ENCODE measurements at places on chromosomes 7 and 10.

GRCh38 chr10:114970515-114970914 is 32.5 kb downstream of the TRUB1 start:
- peak overlapping the region; percentile 35 for H3K27ac ChIP-seq
- H3K4me3 ChIP-seq, result no peak overlapping the region
- no peaks in the 10 kb centered on the region for H3K36me3 ChIP-seq
- DNase-seq, result no peak

DNA sequence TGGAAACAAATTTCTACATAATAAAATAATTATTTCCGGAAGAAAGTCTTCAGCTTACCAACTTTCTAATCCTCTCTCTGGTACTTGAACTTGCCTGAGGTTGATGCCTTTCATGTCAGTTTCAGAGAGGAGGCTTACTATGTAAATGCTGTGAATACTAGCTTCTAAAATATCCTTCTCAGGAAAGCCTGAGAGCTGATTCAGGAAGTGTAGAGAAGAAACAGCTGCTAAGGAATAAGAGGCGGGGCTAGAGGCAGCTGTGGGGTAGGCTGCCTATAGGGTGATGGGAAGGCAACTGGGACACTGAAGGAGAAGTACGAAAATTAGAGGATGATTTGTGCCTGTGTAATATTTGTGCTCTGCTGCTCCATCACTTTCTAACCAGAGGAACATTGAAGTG is 69.3 kb downstream of the AVL9 start:
- no peaks in the 10 kb centered on the region for H3K4me1 ChIP-seq
- no peaks in the 10 kb centered on the region for H3K36me3 ChIP-seq
- H3K27me3 ChIP-seq, result no peaks in the 10 kb centered on the region
- H3K27ac ChIP-seq, result no peak overlapping the region
- DNase-seq, result no peak

DNA sequence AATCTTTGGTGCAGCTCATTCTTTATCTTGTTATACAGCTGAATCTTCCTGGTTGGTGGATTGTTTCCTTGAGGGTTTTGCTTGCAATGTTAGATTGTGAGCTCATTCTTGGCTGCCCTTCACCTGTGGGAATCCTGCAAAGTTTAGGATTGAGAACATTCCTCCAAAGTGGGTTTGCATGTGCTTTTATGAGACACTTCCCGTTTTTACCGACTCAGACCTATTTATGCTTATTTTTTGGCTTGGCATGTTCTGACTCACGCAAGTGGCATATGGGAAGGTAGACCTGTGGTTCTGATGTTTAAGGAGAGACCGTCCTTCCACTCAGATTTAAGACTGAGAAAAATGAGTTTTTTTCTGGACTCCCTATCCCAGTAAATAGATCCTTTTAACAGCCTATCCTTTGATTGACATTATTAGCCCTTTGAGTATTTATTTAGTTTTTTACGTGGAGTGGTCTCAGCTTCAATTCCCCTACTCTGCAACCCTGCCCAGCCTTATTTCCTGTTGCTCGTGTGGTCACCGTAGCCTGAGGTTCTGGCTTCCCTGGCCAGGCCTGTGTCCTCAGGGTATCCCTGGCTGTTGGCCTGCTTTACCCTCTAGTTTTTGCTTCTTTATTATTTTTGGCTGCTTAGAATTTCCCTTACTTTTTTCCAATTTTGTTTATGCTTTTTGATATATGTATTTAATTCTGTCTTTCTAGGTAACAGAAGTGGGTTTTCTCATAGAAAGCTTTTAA is 13.4 kb upstream of the PRF1 start:
- no peak overlapping the region for H3K27ac ChIP-seq
- DNase-seq, result no peak
- no peaks in the 10 kb centered on the region for H3K4me1 ChIP-seq
- no peak overlapping the region for H3K4me3 ChIP-seq
- H3K27me3 ChIP-seq, result no peaks in the 10 kb centered on the region

DNA sequence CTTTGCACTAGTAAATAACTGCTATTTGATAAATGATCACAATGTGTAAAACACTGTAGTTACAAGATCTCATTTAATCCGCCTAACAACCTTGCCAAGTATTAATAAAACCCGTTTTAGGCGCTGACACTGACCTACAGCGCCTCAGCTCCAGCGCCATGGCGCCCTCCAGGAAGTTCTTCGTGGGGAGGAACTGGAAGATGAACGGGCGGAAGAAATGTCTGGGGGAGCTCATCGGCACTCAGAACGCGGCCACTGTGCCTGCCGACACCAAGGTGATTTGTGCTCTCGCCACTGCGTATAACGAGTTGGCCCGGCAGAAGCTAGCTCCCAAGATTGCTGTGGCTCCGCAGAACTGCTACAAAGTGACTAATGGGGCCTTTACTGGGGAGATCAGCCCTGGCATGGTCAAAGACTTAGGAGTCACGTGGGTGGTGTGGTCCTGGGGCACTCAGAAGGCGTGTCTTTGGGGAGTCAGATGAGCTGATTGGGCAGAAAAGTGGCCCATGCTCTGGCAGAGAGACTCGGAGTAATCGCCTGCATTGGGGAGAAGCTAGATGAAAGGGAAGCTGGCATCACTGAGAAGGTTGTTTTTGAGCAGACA is 1.1 kb upstream of the TNPO3 start:
- DNase-seq, result no peak
- H3K36me3 ChIP-seq, result no peaks in the 10 kb centered on the region
- H3K4me1 ChIP-seq, result no peaks in the 10 kb centered on the region
- peak overlapping the region; percentile 83 for H3K4me3 ChIP-seq
- H3K27me3 ChIP-seq, result no peaks in the 10 kb centered on the region

- no peaks in the 10 kb centered on the region for H3K27me3 ChIP-seq
- no peak for DNase-seq
- no peak overlapping the region for H3K27ac ChIP-seq
- H3K4me3 ChIP-seq, result no peak overlapping the region
- H3K36me3 ChIP-seq, result no peaks in the 10 kb centered on the region
These were observed 17.3 kb upstream of the HBP1 start for GRCh38 chr7:107151538-107151937.

GRCh38 chr10:16954280-16955030 is 137.2 kb upstream of the RSU1 start:
- no peak overlapping the region for H3K27ac ChIP-seq
- H3K4me3 ChIP-seq, result no peak overlapping the region
- H3K36me3 ChIP-seq, result no peaks in the 10 kb centered on the region
- no peak for DNase-seq
- H3K4me1 ChIP-seq, result no peaks in the 10 kb centered on the region
- H3K27me3 ChIP-seq, result no peaks in the 10 kb centered on the region

DNA sequence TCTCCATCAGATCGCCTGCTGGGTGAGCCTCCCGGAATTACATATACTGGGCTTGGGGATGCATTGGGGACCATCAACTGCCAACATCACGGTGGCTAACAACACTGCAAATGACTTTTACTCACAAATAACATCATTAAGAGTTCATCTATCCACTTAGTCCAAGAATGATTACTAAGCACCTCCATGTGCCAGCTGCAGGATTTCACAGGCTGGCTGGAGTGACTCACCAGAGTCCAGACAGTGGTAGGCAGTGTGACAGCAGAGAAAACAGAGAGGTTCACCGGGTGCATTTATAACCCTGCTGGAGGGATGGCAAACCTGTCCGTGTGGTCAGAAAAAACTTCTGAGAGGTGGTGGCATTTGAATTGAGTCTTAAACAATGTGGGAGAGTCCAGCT is 3.2 kb upstream of the IGFBP3 start:
- H3K36me3 ChIP-seq, result no peaks in the 10 kb centered on the region
- peak overlapping the region; percentile 0 for H3K27ac ChIP-seq
- H3K4me3 ChIP-seq, result no peak overlapping the region

DNA sequence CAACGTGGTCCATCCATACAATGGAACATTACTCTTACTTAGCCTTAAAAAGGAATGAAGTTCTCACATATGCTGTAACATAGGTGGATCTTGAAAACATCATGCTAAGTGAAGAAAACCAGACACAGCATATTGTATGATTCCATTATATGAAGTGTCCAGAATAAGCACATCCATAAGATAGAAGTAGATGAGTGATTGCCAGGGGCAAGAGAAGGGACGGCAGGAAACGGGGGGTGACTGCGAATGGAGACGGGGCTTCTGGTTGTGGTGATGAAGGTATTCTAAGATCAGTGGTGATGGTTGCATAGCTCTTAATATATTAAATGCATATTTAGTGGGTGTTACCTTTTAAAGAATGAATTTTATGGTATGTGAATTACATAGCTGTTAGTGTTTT is 29.8 kb downstream of the UBE3C start:
- no peak for DNase-seq
- H3K27me3 ChIP-seq, result no peaks in the 10 kb centered on the region
- no peaks in the 10 kb centered on the region for H3K36me3 ChIP-seq
- H3K4me3 ChIP-seq, result no peak overlapping the region
- no peak overlapping the region for H3K27ac ChIP-seq

- no peaks in the 10 kb centered on the region for H3K27me3 ChIP-seq
- H3K4me1 ChIP-seq, result no peaks in the 10 kb centered on the region
- no peak for DNase-seq
- H3K4me3 ChIP-seq, result no peak overlapping the region
- no peaks in the 10 kb centered on the region for H3K36me3 ChIP-seq
These were observed 19.3 kb downstream of the ELMO1 start for GRCh38 chr7:37429435-37429791.

DNA sequence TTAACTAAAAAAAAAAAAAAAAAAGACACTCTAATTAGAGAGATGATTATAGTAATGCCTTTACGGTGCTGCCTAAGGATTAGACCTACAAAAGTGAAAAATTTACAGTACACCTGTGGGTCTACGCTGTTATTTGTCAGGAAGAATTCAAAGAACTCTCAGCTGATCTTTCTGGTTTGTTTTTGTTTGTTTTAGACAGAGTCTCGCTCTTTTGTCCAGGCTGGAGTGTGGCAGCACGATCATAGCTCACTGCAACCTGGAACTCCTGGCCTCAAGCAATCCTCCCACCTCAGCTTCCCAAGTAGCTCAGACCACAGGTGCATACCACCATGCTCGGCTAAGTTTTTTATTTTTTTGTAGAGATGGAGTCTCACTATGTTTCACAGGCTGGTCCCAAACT is 28.3 kb upstream of the FOXK1 start:
- H3K4me3 ChIP-seq, result no peak overlapping the region
- H3K36me3 ChIP-seq, result no peaks in the 10 kb centered on the region
- no peaks in the 10 kb centered on the region for H3K4me1 ChIP-seq
- no peak for DNase-seq

Measured in uterus (tissue), 4 donors.